ENCODE measurements at places on chromosomes 4 and X.

- DNase-seq = no peak
Measured at GRCh38 chr4:112982680-112983079, 66.8 kb upstream of the ANK2 start.

DNA sequence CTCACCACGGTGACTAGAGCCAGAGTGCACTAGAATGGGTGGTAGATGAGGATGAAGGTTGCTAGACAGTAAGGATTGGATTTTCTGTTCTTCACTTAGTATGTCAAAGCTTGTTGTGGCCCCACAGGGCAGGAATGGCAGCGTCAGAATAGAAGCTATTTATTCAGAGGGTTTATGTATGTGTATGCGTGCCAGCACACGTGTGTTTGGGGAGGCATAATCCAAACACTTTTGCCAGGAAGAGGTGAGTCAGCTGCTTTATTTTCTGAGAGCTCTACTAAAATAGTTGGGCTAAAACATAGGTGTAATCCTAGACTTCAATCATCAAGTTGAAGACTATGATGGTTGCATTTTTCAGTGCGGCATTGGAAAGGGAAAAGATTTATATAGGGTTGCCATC is 1.2 kb upstream of the MAGEE2 start:
- no peak for DNase-seq

DNA sequence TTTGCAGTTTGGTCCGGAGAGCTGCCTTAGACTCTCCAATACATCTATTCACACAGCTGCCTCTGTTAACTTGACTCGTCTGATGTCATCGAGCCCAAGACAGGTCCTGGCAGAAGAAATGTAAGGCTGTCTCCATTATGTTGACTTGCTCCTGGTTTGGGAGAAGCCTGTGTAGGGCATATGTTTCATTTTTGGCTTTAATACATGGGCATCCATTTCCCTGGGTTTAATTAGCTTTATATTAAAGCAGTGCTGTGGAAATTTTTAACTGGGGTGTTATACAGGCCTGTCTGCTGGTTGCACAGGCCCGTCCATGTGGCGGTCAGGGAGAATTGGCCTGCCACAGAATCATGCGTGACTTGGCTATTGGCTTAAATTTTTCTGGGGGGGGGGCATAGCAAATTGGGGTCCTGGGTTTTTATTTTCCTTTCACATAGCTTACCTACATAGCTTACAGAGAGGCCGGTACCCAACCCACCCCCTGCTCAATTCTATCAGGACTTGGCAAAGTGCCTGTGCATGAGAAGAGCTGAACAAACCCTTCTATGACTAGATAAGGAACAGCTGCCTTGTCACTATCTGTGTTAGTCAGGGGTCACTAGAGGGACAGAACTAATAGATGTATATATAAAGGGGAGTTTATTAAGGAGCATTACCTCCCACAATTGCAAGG is 123.5 kb upstream of the WDR1 start:
- no peak for DNase-seq

DNA sequence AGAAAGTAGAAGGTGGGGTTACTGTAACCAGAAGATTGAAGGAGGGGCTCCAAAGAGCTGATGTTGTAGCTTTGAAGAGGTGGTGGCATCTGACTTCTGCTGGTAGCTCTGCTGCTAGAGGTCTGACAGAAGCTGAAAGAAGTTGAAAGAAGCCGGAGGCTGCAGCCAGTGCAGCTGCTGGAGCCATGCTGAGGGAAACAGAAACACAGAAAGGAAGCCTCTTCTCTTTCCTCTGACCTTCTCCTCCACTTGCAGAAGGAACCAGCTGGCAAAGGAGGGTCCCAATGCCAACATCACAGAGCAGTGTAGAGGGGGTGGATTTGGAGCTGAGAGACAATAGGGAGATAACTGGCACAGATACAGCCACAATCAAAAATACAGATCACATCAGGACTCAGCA is 89.3 kb upstream of the HHIP start:
- no peak for DNase-seq

DNA sequence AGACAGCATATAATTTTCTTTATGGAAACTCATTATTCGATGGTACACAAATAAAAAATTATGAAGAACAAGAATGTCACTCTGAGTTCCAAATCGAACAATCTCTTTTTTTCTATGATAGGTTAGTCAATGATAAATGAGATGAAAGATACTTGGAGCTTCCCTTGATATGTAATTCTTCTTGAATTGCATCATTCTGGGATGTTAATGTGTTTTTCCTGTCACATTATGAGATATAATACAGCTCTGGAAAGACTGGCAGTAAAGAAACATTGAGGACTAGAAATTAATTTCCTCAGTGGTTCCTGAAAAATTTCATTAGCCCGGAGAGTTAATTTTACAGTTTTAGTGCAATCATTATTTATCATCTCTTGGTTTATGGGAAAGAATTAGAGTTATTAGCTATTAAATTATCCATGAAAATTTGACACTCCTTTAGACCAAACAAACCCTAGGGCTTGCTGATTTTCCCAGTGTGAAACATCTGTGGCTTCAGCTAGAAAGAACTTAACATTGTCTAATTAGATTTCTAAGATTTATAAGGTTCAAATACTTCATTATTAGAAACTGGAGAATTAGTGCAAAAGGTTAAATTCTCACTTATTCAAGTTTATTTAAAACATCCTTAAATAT is 1546.6 kb upstream of the TENM3 start:
- no peak for DNase-seq

DNA sequence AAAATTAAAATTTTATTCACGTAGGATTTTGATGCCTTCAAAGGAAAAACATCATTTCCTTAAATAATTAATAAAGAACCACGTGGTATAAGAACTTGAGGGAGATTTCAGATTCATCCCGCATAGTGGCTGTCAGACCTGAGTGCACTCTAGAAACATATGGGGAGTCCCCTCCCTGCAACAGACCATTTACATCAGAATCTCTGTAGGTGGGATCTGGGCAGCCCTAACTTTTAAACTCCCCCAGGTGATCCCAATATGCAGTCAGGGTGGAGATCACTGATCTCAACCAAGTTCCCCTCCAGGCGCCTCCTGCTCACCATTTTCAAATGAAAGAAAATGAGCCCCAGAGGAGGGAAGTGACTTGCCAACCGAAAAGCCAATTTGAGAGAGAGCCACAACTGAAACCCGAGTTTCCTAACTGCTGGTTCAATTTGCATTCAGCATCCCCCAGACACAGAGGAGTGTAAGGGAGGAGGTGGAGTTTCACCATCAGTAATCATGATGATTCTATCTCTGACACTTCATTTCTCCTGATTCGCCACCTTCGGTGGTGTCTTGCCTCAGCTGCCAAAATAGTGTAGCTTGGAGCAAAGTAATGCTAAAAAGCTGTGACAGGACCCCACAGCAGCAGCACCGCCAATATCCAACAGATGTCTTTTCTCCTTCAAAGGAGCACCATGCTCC is 11.4 kb downstream of the RNF150 start:
- DNase-seq = no peak

- peak; percentile 34 for DNase-seq
Measured at GRCh38 chr4:16289897-16290554, 63.8 kb upstream of the TAPT1 start.

DNA sequence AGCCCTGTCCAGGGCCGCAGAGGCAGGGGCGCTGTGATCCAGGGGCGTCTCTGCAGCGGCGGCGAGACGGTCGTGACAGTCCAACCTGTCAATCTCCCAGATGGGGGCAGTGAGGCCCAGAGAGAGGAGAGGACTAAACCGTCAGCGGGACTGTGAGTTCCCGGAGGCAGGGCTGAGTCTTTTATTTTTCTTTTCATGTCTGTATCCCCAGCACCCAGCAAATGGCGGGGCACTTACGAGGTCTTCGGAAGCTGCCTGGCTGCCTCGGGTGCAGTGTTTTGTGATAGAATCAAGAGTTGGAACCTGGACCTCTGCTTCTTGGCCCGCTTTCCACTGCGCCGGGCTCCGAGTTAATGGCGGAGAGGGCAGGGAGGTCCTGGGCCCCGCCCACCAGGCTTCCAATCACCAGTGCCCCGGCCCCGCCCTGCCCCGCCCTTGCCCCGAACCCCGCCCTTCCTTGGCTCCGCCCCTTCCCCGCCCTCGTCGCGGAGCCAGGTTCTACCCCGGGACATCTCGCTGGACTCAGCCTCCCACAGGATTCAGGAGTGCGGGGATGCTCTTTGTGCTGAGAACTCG is 35.3 kb upstream of the GRPEL1 start:
- peak; percentile 69 for DNase-seq

DNA sequence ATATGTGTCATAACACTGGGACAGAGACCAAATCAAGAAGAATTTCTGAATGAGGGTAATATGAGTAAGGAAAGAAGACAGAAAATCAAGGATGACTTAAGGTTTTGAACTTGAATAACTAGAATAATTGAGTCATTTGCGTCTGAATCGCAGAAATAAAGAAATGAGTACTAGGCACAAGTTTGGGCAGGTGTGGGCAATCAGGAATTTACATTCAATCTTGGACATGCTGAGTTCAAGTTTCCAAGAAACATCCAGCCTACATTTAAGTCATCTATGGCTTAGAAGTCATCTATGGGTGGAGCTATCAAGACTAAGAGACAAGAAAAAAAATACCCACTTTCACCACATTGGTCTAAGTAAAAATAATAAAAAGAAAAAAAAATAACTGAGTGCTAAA is 30.4 kb upstream of the WDR44 start:
- DNase-seq = no peak
